ENCODE measurements at places on chromosomes 6 and 20. TPM values are rescaled to one million over a fixed set of nuclear protein-coding genes. Genes with fewer than 3 reads are reported as not detected.

The SRPK1 gene
- 52.0 TPM for total RNA-seq

The HLA-DPB1 gene
- 14.3 TPM for total RNA-seq

The SUN5 gene
- total RNA-seq: not detected

The RNF144B gene
- 1.1 TPM for total RNA-seq

The TREML2 gene
- total RNA-seq: not detected

The KCNK16 gene
- total RNA-seq: not detected

The ZNF311 gene
- total RNA-seq: 1.8 TPM

The DEFB129 gene
- total RNA-seq: not detected

The TGM3 gene
- not detected for total RNA-seq

The SLC26A8 gene
- not detected for total RNA-seq

The SULF2 gene
- 12.0 TPM for total RNA-seq

The RRAGD gene
- total RNA-seq: 33.2 TPM

The PGC gene
- total RNA-seq: not detected

The C20orf96 gene
- total RNA-seq: 9.3 TPM

The SLC44A4 gene
- total RNA-seq: not detected

The MCCD1 gene
- not detected for total RNA-seq

The HUS1B gene
- total RNA-seq: 1.2 TPM

The SLC24A3 gene
- total RNA-seq: 1.7 TPM

The RIPOR2 gene
- 4.8 TPM for total RNA-seq

The LY6G6D gene
- not detected for total RNA-seq

The TP53TG5 gene
- 0.32 TPM for total RNA-seq

The SERPINB1 gene
- 8.7 TPM for total RNA-seq

The SCGN gene
- 0.14 TPM for total RNA-seq

The NKX2-4 gene
- total RNA-seq: not detected

The DST gene
- total RNA-seq: 35.8 TPM

The CRISP2 gene
- not detected for total RNA-seq

The CTCFL gene
- total RNA-seq: 0.09 TPM

The ATRN gene
- total RNA-seq: 26.2 TPM

The KIF13A gene
- total RNA-seq: 96.9 TPM

The DEFB128 gene
- total RNA-seq: not detected

The TNXB gene
- total RNA-seq: 3.0 TPM

The REM1 gene
- total RNA-seq: not detected

The RNF182 gene
- 1.3 TPM for total RNA-seq

The CST4 gene
- total RNA-seq: not detected

The SLC4A11 gene
- 0.11 TPM for total RNA-seq

The TPBG gene
- 13.2 TPM for total RNA-seq

The NHLRC1 gene
- 2.0 TPM for total RNA-seq

The FOXA2 gene
- not detected for total RNA-seq

The C6orf47 gene
- 27.4 TPM for total RNA-seq

The DBNDD2 gene
- total RNA-seq: 62.9 TPM

The RAB23 gene
- total RNA-seq: 9.1 TPM
